ENCODE measurements at places on chromosomes 7 and 10.
A peak's percentile ranks its signal among the peaks of the same experiment; 100 is the strongest.

DNA sequence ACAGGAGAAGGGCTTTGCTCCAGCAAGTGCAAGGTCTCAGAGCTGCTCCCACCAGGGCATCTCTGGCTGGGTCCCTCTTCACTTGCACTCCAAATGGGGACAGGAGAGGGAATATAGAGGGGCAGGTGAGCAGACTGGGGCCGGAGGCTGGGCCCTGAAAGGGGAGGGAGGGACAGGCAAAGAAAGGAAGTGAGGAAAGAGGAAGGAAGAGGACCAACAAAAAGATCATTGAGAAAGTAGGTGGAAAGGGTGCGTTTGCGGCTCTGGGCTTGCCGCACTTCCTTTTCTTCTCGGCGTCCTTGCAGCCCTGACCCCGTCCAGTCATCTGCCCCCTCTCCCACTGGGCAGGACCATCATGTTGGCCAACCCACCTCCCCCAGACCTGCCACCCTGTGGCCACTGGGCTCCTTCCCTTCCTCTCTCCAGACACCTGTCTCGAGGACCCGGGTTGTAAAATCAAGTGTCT, 14.0 kb downstream of the ITPRIP start:
- DNase-seq, result no peak

DNA sequence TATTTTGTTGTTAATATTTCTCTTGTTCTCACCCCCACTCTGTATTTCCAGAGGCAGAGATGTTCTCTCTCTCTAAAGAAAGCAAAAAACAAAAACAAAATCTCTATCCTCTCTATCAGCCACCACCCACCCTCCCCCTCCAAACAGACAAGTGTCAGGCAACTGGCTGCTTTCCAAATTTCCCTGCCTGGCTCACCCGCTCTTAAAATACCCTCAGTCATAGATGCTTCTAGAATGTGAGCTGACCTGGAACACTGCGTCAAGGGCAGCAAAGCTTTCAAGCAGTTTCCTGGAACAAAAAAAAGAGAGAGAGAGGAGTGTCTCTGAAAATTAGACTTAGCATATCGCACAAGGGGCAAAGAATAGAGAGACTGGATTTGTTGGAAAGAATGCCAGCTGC, 341.0 kb upstream of the ZMIZ1 start:
- no peak for DNase-seq

GRCh38 chr7:30845426-30846135, 66.1 kb upstream of the AQP1 start:
- peak; percentile 63 for DNase-seq

DNA sequence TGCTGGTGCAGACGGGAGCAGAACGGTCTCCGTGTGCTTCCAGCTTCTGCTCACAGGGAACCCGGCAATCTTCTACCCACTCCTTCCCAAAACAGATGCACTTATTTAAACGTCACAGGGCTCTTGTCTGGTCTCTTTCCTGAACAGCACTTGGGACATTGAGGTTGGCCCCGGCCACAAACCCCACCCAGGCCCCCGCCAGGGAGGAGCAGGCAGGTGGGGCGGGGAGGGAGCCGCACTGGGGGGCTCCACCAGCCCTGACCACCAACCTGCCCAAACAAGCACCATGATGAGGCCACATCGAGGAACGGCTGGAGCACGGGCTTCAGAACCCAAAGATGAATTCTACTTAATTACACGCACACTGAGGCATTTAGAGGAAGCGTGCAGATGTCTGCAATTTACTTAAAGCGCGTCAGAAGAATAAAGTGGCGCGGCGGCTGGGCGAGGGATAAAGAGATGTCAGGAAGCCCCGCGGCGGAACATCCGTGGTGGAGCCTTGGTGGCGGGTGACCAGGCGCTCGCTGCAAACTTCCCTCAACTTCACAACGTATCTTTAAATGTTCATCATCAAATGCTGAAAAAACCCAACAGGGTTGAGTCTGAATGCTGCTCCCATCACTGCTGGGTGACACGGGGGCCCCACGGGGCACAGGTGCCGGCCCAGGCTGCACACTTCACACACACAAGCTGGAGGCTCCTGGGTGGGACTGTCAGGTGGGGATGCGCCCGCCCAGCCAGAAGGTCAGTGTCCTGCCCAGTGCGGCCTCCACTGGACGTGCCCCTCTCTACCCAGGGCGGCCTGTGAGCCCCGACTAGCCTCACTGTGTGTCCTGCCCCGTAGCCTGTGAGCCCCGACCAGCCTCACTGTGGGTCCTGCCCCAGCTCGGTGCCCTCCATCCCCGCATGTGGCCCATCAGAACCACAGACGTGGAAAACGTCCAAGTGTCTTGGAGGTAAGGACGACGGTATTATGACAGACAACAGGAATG, 279.2 kb downstream of the MAD1L1 start:
- DNase-seq, result no peak

GRCh38 chr7:138875794-138876193, 77.8 kb upstream of the ATP6V0A4 start:
- no peak for DNase-seq

- DNase-seq, result no peak
Measured at GRCh38 chr10:120557311-120557710, 100.3 kb downstream of the PLPP4 start.

DNA sequence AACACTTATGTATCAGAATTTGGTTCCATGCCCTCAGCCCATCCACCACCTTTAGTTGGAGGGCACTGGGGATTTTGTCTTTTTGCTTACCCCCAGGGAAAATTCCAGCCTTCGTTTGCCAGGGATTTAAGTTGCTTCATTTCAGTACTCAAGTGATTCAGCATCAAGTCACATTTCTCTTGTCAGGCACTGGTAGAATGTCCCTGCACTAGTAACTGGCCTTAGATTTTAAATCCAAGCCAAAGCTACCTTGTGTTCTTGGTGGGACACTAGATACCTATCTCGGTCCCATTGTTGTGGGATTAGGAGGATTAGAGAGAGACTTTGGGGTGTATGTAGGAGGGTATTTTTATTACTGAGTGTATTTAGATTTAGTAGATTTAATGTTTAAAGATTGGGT, 613.1 kb downstream of the SUGCT start:
- DNase-seq, result no peak

DNA sequence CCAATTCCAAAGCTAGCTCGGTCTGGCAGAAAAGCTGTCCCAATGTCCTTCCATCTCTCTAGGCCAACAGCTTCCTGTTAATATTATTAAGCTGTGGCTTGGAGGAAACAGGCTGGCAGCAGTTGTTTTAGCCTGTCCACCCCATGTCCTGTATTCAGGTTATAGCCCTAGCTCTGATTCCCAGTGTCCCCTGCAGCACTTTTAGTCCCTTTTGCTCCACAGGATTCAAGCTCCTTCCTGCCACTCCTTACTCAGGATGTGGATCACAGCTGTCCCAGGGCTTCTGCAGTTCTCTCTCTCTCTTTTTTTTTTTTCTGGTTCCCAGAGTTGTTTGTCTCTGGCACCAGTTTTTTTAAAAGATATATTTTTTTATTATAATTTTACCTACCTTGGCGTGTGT, 85.2 kb downstream of the PPP1R17 start:
- DNase-seq, result no peak

GRCh38 chr10:88598055-88598454, 11.5 kb downstream of the LIPJ start:
- no peak for DNase-seq

DNA sequence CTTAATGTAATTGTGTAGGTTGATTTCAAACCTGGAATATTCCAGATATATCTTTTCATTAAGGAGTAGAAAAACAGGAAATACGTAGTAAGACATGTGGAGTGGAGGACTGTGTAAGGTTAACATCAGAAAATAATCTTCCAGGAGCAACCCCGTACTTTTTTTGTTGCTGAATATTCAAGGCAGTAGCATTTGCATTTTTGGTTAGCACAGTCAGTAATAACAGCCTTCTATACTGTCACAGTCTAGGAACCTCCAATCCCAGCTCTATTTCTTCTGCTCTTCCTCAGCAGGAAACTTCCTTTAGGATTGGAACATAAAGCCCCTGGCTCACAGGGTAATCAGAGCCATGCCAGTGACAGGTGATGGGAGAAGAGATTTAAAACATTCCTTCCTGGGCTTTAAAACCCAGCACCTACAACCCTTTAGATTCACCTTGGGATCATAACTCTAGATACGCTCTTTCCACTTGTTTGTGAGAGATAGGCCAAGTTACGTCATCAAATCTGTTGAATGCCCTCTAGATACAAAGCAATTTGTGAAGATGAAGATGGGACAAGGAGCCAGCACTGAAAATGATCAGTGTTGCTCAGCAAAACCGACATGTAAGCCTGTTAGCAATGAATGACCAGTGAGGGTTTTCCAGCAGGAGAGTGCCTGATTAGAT, 248.5 kb upstream of the NPY start:
- DNase-seq, result no peak

- no peak for DNase-seq
Measured at GRCh38 chr7:18407385-18407784, 88.2 kb upstream of the HDAC9 start.
